NCI-H774 (cell line): ENCODE measurements at places on chromosomes 13 and 19.

DNA sequence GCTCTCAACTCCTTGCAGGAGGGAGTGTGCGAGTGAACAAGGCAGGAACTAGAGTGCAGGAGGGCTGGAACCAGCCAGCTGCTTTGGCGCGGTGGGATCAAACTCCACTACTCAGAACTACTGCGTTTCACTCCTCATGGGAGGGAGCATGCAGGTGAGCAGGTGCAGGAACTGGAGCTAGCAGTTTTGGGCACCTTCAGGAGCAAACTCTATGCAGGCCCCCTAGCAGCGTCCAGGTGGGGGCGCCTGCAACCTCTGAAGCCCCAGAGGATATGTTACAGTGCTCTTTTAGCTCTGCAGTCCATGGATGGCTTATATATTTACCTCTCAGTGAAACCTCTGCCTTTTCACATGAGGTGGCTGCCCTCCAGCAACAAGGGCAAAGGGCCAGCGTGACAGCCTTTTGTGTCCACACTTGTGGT is 1303.4 kb downstream of the PCDH9 start:
- peak; percentile 45 for DNase-seq

DNA sequence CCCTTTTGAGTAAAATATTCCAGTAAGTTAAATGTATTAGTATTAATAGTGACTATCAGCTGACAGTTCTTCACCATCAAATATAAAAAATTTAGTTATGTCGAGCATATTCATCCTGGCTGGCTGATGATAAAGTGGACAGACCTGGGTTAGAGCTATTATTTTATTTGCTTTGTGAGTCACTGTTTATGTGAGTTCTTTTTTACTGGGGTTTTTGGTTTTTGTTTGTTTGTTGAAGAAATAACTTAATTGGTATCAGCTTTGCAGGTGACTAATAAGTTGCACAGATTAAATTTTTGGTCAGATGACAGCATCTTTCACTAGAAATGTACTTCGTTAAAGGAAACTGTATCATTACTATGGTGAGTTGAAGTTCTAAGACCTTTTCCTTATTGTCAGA is 224.7 kb downstream of the GGACT start:
- peak; percentile 12 for DNase-seq

DNA sequence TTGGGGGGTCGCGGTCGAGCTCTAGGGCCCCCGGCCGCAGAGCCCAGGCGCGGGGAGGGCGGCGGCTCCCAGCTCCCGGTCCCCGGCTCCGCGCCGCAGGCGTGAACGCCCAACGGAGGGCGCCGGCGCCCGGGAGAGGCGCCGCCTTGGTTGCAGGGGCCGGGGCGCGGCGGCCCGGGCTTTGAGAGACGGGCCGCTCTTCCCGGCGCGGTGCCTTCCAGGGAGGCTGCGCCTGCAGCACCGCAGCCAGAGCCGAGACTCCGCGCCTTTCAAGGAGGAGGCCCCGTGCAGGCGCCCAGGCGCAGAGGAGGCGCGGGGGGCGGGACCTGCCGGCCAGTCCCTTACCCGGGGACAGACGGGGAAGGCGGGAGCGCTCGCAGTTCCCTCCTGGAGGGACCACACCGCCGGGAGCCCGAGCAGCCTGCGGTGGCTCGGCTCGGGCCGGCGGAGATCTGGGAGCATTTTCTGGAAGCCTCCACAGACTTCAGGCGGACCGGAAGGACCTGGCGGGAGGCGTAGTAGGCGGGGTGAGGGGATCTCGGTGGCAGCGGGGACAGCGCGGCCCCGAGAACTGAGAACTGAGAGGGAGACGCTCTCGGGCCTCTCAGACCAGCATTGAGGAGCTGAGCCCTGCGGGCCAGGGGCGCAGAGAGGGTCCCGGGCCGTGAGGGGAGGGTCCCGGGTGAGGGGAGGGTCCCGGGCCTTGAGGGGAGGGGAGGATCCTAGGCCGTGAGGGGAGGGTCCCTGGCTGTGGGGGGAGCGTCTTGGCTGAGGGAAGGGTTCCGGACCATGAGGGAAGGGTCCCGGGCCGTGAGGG is 25.5 kb upstream of the MCF2L start:
- DNase-seq: peak; percentile 78

DNA sequence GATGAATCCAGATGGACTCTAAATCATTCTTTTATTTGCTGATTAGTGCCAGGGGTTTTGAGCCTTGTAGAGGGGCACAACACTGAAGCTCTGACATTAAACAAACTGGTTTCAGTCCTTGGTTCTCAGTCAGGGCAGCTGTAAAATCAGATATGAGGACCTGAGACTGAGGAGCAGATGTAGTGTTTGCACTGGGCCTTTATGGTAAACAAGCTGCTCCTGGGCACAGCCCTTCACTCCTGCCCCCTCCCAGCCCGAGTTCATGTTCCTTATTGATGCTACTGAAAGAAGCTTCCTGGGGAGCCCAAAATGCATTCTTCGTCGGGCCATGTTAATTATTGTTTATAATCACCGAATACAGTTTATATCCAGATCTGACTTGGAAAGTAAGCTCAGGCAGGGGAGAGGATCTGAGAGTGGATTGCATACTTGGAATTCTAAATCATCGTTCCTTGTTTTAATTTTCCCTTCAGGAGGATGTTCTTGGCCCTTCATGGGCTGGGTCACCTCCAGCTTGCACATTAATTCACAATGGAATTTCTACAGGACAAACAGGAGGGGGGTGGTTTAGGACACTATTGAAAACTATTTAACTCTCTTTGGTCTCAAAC is 213.5 kb downstream of the FGF9 start:
- peak; percentile 8 for DNase-seq

DNA sequence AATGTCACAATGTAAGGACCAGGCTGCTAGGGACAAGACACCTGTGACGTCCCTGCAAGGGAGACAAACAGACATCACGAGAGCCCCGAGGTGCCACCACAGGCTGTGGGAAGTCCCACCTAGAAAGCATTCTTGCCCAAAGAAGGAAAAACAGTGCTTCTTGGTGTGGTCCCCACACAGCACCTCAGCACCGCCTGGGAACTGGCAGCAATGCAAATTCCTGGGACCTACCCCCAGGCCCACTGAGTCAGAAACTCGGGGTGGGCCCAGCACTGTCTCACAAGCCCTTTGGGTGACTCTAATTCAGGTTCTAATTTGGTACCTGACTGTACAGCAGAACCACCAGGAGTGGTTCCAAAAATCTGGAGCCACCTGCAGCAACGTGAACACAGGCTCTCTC is 13.8 kb upstream of the CCNP start:
- DNase-seq: no peak

DNA sequence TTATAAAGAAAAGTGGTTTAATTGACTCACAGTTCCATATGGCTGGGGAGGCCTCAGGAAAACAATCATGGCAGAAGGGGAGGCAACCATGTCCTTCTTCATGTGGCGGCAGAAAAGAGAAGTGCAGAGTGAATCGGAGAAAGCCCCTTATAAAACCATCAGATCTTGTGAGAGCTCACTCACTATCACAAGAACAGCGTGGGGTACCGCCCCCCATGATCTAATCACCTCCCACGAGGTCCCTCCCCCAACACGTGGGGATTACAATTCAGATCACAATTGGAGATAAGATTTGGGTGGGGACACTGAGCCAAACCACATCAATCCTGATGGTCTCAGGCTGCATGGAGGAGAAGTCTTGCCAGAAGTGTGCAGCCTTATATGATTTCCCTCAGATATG is 26.0 kb downstream of the TM9SF2 start:
- DNase-seq: no peak
